Ovary (tissue), 10 donors: ENCODE measurements at places on chromosomes 1 and 21. TPM values are rescaled to one million over a fixed set of nuclear protein-coding genes. Genes with fewer than 3 reads are reported as not detected.

LAD1 gene
- 4.4 TPM for total RNA-seq

PKNOX1 gene
- 50.9 TPM for total RNA-seq

SLC25A33 gene
- total RNA-seq = 3.8 TPM

DNA sequence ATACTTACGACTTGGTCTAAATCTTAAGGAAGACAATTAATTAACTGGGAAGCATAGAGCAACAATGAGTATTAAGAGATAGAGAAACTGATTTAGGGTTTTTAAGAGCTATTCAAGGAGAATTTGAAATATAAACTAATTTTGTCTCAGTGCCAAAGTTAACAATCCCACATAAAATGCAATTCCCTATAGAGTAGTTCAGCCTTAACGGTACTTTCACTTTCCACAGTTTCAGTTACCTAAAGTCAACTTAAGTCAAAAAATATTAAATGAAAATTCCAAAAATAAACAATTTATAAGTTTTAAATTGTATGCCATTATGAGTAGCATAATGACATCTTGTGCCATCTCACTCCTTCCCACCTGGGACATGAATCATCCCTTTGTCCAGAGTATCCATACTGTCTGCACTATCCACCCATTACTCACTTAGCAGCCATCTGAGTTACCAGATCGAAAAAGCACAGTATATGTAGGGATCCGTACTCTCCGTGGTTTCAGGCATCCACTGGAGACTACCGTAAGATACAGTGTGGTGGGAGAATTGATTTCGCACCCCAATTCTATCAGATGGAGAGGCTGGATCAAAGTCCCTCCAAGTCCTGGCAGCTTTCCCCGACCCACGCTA lies 4.8 kb upstream of the SARS1 start:
- no peak for DNase-seq

DNA sequence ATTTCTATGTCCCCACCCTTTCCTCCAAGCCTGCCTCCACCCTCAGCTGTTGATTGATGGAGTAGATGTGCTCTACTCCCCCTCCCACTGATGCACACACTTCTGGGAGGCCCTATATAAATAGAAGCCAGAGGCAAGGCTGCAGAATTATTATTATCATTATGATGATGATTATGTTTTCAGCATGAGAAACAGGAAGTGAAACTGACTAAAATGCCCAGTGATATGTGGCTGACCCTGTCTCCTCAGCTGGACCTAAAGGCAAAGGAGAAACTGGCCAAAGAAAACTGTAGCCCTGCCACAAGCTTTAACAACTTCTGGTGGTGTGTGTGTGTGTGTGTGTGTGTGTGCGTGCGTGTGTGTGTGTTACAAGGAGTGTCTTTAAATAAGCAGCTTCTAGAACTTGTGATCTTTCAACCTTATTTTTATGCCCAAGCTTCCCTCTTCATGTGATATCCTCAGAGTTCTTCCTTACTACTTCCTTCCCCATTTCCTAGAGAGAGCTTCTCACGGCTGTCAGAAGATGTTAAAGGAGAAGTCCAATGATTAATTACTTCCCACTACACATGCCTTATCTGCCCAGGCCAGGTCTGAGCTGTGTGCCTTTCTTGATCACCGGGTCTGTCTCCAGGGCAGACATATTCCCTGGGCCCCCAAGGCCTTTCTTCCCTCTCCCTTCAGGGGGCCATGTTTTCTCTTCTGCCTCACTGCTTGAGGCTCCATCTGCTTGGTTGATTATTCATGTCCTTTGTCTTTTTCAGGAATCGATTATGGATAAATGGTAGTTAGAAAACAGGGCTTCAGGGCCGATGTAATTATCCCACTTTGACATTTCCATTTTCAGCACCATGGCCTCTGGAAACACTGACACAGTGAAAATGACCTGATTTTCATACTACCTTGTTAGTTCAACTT lies 11.6 kb upstream of the MAPKAPK2 start:
- DNase-seq = no peak

GRCh38 chr1:182762536-182762935 lies 27.0 kb upstream of the NPL start:
- DNase-seq = no peak

DNA sequence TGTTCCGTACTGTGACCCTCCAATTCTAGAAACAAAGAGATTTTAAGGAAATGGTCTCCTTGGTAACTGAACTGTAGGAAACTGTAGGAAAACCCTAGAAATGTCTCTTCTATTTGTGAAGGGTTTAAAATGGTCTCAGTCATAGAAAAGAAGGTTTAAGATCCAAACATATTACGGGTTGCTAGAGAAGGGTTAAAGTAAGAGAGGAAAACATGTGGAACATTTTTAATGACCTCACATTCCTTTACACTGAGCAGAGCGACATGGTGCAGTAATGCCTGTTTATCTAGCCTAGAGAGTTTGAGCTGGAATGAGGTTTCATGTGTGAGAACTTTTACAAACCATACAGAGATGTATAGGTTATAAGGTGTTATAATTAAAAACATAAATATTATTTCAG lies 36.9 kb upstream of the C1orf105 start:
- DNase-seq = no peak

GRCh38 chr1:60969971-60970509 lies 112.3 kb upstream of the NFIA start:
- DNase-seq = no peak

DNA sequence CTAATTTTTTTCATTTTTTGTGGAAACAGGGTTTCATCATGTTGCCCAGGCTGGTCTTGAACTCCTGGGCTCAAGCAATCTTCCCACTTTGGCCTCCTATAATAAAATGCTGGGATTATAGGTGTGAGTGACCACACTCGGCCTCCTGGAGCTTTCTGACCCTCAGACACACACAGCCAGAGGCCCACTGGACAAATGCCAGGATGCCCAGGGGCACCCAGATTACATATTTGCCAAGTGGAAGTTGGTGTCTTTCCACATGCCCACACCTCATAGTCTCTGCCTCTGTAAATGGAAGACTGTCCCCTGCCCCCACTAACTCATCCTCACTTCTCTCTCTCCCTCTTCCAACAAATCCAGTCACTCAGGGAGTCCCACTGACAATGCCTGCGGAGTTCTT lies 63.4 kb upstream of the LRP8 start:
- DNase-seq = no peak

DNA sequence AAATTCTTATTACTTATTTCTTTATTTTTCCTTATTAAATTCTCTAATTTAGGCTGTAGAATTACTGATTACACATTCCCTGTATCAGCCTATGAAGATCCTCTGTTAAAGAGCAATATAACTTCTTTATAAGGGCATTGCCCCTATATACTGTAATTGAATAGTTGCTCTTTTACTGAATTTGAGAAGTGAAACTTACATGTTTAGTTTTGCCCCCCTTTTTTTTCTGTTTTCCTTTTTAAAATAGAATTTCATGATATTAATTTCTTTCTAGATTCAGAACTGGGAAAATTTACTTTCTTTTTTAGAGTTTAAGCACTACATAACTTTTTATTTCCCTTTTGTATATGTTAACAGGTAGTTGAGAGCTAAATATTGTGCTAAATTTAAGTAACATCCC lies 29.5 kb upstream of the PGM1 start:
- DNase-seq = no peak

DNA sequence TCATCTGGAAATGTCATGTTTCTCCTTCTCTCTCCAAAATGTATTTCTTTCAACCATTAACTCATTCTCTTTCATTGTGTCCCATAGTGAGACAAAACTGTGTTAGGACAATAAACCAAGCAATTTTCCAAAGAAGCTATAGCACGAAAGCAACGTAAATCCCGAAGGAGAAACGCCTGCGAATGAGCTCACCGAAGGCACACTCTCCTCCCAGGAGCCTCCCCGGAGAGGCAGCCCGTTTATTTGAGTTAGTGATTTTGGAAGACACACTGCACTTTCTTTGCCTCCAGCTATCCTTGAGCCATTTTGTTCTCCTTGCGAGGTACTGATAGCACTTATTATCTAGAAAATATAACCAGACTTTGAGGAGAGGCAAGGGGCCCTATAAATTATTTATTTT lies 41.2 kb downstream of the RSPH1 start:
- DNase-seq = no peak

DNA sequence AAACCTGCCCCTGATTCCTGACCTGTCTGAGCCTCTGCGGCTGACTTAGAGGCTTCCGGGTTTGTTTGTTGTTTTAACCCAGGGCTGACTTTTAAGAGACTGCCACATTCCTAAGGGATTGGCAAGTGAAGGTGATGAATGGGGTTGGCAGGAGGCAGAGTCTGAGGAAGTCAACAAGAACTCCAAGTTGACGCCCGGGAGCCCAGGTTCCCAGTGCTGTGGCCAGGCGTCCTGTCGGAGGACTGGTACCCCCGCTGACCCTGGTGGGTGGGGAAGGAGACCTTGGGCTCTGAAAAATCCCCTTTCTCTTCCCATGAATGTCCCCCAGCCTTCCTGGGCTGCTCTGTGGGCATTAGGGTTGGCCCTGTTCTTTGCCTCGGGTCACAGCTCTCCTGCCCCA lies 19.7 kb upstream of the EPS8L3 start:
- no peak for DNase-seq
